ENCODE measurements at places on chromosomes 3 and 15.

DNA sequence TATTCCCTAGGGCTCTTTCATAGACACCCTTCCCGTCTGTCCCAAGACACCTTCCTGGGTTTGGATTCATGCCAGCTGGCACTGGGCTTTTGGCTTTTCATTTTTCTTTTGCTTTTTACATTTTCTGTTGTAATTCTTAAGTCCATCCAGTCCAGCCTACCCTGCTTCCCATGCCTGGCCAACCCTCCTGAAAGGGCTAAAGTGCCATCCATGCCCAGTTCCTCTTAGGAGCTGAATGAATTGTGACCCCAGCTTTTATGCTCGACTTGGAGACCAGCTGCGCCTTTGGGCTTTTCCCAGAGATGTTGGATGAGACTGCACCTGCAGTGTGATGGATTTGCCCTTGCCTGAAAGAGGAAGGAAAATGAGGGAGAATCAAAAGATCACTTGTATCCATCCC lies 25.8 kb downstream of the LRRN1 start:
- DNase-seq, result no peak

GRCh38 chr15:93146196-93146595 lies 57.2 kb upstream of the RGMA start:
- no peak for DNase-seq

DNA sequence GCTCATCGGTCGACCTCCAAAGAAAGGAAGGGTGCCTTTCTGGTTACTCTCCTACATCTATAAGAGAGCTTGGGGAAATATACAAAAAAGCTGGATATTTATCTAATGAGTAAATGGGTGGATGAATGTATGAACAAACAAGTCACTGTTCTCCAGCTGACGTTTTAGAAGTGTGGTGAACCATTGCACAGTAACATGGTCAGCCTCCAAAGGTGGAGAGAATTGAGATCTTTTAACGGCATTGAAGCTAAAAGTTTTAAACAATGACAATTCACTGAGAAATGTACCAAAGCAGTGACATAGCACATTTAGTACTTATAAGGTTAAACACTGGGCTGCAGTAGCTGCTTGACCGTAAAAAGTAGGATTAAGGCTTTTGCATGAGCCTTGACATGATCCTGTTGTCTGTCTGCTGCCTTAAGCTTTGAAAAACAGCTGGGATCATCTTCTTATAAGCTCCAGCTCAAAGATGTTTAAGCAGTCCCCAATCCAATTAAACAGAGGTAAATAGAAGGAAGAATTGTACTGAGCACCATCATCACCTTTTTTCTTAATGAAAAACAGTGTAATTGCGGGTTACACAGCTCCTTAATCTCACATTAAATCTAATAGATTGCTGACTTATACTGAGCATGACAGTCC lies 222.9 kb downstream of the WDR72 start:
- no peak for DNase-seq

GRCh38 chr15:36893276-36893675 lies 207.1 kb downstream of the MEIS2 start:
- no peak for DNase-seq

DNA sequence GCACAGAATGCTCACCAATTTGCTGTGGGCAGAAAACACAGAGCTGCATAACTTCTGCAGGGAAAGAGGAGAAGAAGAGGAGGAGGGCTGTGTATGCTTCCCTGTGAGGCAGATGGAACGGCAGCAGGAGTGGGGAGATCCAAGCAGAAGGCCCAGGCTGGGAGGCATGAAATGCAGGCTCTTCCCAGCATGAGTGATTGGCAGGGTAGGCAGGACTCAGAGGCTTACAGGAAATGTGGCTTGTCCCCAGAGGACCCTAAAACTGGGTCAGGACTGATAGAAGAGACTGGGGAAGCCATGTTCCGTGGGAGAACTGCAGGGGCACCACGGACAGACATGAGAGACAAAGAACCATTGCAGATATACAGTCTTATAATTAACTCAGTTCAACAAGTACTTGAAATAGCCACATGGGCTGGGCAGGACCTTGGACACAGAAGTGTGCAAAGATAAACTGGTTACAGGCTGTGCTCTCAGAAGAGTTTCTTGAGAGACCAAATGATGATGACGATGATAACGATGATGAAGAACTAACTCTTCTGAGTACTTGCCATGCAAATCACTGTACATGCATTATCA lies 286.9 kb downstream of the EPHB1 start:
- DNase-seq, result no peak

DNA sequence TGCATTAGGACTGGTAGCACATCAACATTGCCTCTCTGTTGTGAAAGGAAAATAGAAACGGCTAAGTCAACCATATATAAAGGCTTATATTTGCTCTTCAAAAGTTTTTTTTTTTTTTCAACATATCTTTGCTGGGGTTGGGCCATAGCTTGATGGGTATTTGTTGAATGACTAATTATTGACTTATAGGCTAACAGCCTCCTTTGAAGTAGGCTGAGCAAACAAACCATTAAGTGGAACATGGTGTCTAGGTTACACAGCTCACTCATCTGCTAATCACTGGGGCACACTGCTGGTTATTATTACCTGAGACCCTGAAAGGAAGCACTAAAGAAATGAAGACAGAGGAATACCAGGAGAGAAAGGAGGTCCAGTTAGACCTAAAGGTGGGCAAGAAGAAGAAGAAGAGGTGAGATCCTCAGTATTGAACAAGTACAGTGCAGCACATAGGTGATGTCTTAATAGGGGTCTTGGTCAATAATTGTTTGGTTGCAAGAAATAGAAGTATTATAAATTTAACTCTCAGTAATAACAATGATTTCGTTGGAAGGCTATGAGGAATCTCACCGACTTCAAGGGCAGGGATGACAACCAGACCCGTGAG lies 139.4 kb downstream of the RPLP1 start:
- no peak for DNase-seq

DNA sequence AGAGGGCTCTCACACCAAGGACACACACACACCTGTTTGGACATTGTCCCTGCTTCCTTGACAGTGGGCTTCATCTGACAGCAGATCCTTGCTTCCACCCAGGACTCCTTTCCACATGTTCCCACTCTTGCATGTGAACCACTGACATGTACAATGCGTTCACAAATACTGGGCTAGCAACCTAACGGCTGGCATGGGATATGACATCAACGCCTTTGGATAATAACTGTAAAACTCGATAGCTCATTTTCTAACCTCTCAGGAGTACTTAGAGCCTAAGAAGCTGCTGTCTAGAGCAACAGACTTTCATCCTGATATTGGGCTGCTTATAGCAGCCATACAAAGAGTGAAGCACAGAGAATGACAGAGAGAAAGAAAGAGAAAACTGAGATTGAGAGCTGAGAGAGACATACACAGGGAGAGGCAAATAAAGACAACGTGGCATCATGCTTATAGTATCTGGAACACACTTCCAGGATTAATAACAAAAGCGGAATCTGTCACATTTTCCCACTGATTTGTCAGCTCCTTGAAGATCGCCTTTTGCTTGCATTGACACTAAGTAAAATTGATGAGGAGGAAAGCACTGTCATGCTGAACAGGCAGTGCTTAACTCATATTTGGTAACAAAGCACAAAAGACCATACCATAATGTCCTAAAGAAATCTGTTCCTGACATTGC lies 1.7 kb downstream of the GUCA1C start:
- no peak for DNase-seq

DNA sequence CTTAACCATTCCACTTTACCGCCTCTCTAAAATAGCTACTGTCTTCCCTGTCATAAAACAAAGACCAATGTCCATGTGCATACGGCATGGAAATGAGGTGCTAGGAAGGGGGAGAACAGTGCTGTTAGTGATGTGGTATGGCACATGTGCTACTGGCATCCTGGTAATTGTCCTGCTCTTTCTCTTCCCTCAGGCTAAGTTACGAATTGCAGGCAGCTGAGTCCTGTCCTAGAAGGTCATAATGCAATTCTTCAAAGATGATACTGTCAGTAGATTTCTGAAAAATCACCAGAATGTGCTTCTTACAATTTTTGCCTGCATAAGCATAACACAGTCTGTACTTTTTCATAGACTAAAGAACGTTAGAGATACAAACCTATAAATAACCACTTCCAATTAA lies 216.8 kb downstream of the RSL24D1 start:
- DNase-seq, result no peak

GRCh38 chr15:61184431-61184830 lies 44.7 kb downstream of the RORA start:
- DNase-seq, result no peak

DNA sequence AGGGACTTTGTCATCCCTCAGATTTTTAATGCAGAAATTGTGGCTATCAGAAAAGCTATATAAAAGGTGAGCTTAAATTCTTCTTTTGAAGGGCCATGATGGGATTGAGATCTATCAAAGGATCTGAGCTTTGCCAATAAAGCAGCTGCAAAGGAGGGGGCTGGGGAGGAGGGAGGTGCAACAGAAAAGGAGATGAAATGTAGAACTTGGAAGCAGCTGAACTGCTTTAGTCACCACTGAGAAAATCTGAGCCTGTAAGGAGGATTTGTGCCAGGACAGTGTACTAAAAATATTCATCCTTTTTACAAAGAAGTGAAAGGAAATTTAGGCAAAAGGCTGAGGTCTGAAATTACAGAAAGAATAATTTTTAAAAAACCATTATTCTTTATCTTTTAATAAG lies 10.4 kb downstream of the TSPAN3 start:
- DNase-seq, result no peak

- DNase-seq, result no peak
Observed at GRCh38 chr15:78617516-78617915, 3.3 kb downstream of the CHRNA3 start.

- DNase-seq, result no peak
Observed at GRCh38 chr3:47895241-47895640, 92.3 kb downstream of the DHX30 start.

DNA sequence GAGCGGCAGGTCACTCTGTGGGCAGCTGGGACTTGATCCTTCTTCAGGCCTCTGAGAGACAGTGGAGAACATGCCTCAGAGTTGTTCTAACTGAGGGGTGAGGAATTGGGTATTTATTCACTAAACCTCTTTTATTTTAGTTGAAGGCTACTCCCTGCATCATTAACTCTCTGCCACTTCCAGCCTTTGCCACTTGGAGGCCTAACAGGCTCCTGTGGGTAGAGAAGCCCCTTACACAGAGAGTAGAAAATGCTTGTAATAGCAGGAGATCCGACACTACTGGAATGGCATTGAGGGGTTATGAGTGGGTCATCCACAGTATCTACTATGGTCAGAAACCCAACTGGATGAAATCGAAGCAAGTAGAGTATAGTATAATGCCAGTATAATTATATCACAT lies 81.7 kb downstream of the RYR3 start:
- DNase-seq, result no peak

GRCh38 chr3:56754741-56755417 lies 46.9 kb downstream of the ARHGEF3 start:
- DNase-seq, result no peak

DNA sequence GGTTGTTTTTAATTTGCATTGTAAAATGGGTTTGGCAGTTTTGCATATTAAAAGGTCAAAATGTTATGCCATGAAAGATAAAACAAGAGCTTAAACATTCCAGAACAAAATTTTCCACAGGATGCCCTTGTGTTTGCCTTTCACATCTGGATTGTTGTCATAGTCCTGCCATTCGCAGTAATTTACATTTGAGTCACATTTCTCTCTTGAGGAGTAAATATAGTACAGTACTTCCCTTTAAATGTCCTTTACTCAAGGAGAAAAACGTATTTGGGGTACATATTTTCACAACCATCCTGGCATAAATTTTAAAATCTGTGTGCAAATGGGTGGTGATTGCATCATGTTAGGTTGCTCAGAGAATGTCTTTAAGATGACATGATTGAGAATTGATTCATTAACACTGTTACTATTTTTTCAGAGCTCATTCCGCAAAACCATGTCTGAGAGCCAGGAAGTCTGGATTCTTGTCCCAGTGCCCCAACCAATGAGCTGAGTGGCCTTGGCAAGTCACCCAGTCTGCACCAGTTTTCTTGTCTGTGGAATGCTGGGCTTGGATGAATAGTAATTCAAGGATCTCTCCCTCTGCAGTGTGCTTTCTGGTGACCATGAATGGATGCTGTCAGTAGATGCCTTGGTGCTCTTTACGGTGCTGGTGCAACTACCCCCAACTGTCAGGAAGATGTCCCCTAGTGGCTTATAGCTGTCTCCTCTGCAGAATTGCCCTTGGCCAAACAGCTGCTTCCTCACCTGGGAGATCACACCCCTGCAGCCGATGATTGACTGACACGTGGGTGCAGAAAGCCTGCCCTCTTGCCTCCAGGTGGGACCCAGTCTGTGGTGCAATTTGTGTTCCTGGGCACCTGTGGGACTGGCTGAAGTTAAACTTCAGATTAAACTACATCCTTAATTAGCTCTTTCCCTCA lies 43.0 kb downstream of the ABHD5 start:
- peak; percentile 59 for DNase-seq

DNA sequence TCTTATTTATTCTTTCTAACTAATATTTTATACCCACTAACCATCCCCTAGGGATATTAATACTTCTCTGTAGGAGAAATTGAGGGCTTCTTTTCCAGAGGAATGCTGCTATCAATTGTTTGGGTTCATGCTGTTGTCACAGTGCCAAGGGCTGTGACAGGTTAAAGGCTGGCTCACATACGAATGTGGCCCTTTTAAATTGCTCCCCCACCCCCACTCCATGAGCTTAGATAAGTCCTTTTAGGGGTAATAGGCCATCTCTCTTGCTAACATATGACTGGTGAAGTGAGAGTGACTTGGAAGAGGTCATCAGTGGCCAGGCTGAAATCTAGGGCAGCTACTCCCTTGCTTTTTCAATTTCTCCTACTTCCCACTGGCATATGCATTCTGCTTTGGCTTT lies 121.9 kb upstream of the DPH6 start:
- no peak for DNase-seq

DNA sequence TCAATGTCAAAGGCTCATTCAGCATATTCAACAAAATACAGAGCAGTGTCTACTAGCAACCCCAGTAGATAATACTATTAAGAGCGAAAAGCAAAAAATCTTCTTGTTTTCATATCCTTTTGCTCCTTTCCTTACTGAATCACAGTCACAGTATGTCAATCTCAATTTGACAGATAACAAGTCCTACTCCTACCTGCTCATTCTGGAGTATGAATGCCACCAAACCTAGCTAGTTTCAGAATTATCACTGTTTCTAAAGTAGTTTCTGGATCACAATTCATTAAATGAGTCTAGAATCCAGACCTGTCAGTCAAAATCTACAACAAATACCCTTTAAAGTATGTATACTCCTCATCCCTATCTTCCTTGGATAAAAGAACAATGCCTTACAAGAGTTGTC lies 51.5 kb downstream of the MKRN2 start:
- DNase-seq, result no peak

- no peak for DNase-seq
Observed at GRCh38 chr3:127175272-127175671, 17.7 kb upstream of the PRR23E start.

DNA sequence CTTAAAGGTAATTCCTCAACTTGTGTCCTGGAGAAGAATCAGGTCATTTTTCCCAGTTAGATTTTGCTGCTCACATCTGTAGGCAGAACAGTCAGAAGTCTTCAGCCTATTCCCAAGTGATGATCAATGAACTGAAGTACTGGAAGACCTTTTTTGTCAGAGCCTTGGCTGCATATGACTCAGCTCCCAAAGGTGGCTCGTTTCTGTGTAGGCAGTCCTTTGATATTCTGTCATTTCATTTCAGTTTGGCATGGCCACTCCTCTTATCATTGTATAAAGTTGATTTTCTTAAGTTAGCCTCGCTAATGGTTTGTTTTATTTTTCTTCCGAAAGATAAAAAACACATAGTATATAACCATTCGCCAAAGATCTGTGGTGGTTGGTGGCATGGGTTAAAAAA lies 90.7 kb downstream of the KLHL25 start:
- DNase-seq, result no peak

GRCh38 chr3:12135029-12135657 lies 23.6 kb downstream of the TIMP4 start:
- DNase-seq, result peak; percentile 58
